NCI-H460 (cell line): ENCODE measurements at places on chromosomes 5 and 9. TPM values are rescaled to one million over a fixed set of nuclear protein-coding genes. Genes with fewer than 3 reads are reported as not detected.

- peak; percentile 54 for DNase-seq
Measured at GRCh38 chr9:114501796-114502682, 3.2 kb downstream of the WHRN start.

- no peak for DNase-seq
Measured at GRCh38 chr5:150593996-150594395, 46.5 kb upstream of the SYNPO start.

DNA sequence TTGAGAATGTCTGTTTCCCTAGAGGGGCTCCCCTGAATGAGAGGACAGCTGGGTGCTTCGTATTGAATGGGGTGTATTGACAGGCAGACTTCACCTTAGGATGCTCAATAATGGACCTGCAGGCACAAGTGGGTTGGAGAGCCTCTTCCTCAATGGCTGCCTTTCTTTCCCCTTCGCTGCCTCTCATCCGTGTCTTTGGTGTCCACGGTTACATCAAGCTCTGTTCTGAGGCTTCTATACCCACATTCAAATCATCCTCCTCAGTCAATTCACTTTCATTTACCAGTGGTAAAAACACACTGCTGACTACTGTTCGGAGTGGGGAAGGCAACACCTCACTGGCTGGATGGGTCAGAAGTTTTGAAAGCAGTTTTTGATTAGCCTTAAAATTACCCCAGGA lies 20.6 kb downstream of the LIX1 start:
- no peak for DNase-seq

DNA sequence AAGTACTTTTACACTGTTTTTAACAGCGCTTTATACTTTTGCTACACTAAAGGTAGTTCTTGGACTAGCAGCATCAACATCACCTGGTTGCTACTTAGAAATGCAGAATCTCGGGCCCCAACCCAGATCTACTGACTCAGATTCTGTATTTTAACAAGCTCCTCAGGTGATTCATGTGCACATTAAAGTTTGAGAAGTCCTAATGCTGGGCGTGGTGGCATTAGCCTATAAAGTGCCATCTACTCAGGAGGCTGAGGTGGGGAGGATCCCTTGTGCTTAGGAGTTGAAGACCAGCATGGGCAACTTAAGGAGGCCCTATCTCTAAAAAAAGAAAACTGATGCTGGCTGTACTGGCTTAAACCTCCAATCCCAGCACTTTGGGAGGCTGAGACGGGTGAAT lies 26.7 kb downstream of the TMEM252 start:
- DNase-seq: no peak

The PCDHGA7 gene
- 0.54 and 0.55 TPM in 2 replicates for total RNA-seq

DNA sequence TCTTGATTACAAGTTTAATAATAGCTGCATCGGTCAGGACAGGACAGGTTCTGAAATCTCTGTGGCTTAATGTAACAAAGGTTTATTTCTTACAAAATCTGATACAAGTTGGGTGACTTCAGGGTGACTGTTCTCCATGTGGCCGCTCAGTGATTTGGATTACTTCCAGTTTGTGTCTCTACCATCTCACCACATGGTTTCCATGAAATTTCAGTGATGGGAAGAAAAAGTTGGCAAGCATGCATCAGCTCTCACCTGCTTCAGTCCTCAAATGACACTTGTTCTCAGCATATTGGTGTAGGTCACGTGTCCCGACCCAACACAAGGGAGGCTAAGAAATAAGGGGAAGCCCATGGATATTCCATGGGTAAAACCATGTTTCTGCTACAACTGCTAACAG lies 7.8 kb upstream of the TMEM268 start:
- DNase-seq: no peak

The SPINK13 gene
- 1.3 and 2.8 TPM in 2 replicates for total RNA-seq

DNA sequence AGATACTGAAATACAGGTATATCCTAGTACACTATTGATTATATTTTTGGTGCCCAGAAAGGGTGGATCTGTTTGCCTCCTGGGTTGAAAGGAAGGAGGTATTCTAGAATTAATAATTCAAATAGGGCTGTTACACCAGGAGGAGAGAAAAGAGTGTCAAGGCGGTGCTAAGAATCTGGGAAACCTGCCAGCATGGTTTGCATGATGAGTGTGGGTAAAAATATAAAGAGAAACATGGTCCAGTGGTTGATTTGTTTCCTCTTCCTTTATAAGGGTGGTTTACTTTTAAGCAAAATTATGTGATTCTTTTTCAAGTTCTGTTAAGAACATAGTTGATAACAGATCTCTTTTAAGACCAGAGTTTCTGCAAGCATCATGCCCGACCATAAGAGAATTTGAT lies 69.4 kb upstream of the NFIB start:
- no peak for DNase-seq

The SLC1A3 gene
- 5.0 and 8.5 TPM in 2 replicates for total RNA-seq

DNA sequence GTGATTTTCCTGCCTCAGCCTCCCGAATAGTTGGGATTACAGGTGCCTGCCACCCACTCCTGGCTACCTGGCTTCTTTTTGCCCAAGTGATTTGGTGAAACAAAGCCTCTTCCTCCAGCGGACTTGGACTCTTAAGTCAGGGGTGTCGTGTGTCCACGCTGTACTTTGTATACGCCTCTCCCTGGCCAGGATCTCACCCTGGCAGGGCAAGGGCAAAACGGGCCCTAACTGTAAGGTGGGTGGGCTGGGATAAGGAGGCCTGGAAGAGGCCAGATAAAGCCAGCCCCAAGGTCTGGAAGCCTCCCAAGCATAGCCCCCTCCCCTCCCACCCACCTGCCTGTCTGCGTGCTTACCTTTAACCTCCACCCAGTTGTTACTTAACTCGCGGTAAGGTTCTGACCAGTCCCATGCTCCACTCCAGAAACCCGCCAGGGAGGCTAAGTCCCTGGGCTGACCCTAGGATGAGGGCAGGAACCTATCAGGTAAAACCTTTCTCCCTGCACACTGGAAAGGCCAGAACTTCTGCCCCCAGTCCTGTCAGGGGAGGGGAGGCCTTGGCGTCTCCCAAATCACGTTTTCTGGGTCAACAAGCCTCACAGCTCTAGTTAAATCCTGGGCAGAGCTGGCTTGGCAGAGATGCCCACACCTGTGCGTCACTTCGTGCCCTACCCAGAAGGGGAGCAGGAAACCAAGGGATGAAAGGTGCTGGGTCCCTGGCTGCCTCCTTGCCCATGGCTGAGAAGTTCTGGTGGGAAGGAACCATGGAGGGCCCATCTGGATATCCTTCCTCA lies 8.4 kb downstream of the CDK9 start:
- DNase-seq: no peak

GRCh38 chr9:109535365-109535764 lies 37.3 kb upstream of the PTPN3 start:
- no peak for DNase-seq

GRCh38 chr5:170783498-170784247 lies at the start of gene GABRP:
GABRP (plus strand) TSS chr5:170783725; CDS start chr5:170788616, 4,891 bp downstream.
- DNase-seq: no peak

- DNase-seq: no peak
Measured at GRCh38 chr5:176821441-176821840, 11.1 kb downstream of the UNC5A start.

DNA sequence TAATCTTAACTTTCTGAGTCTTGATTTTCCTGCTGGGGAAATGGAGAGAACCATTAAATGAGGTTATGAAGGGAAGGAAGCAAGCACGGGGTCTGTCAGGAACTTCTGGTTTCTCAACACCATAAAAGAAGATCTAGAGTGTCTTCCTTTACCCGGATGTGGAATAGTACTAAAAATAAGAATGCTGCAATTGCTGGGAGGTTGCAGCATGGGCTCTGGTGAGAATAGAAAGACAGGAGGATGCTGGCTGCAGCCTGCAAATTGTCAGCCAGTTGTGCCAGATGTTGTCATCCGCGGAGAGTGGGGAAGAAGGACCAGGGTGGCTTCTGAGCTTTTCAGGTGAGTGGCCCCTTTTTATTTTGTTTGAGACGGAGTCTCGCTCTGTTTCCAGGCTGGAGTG lies 69.3 kb upstream of the STC2 start:
- no peak for DNase-seq

DNA sequence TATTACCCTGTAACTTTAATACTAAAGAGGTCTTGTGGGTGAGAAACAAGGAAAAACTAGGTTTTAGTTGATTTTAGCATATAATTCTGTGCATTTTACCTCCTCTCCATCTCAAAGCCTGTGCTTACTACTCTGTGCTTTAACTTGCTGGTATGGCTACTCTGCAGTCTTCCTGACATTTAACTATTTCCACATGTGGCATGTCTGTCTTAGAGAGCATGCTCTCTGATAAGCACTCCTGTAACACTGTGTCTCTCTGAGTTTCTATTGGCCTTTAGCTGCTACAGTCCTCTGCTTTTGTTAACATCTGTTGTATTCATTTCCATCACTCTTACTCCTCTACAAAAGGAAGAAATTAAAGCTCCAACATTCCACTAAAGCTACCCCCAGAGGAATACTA lies 418.3 kb downstream of the RAB3C start:
- DNase-seq: no peak

DNA sequence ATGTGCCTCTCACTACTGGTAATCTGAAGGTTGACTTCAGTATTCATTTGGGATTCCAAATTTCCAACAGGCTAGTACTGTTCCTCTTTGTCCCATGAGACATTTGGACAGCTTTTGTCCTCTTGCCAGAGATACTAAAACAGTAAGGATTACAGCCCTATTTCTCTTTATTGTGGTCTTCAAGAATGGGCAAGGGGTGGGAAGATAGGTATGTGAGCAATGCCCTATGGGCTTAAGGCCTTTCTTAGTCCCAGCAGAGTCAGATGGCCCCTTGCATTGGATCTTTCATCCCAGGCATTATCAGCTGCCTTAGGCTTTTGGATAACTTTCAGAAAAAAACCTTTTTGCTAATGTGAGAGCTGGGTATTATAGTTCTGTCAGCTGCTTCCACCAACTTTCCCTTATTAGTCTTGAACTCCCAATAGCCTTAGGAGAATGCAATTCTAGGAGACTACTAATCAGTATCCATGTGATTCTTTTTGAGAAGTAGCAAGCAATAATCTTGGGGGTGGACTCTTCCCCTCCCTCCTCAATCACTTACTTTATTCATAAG lies 361.1 kb upstream of the NUDT12 start:
- no peak for DNase-seq

DNA sequence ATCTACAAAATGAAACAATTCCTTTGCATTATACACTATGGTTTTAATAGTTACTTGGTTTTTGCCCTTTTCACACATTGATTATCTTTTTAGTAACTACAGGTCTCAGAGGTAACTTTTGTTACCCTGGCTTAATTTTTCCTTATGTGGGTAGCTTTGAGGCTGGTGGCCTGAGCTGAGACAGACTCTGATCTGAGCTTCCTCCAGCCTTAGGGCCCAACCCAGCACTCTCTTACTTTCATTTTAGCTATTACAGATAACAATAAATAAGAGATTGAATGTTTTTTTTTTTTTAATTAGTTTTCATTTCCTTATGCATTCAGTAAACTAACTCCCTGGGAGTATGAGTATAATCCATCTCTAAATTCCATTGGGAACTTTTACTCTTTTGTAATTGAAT lies 15.1 kb upstream of the OXCT1 start:
- no peak for DNase-seq

GRCh38 chr5:174198541-174198940 lies 153.0 kb downstream of the NSG2 start:
- DNase-seq: no peak

GRCh38 chr9:93116072-93116961 lies 17.7 kb downstream of the NINJ1 start:
- peak; percentile 58 for DNase-seq

- peak; percentile 30 for DNase-seq
Measured at GRCh38 chr9:105413525-105413924, 34.3 kb upstream of the FSD1L start.

- no peak for DNase-seq
Measured at GRCh38 chr5:122882831-122883230, 37.4 kb downstream of the SNX24 start.

- peak; percentile 8 for DNase-seq
Measured at GRCh38 chr9:125296843-125297372, 35.3 kb downstream of the GAPVD1 start.

The ADRA1B gene
- total RNA-seq: 0.12 and 0.17 TPM in 2 replicates

The FOXD4L4 gene
- total RNA-seq: 0.07 TPM in 1 of 2 replicates, not detected in the other

The PCDHGA10 gene
- 5.1 TPM in 2 replicates for total RNA-seq

The CCNJL gene
- total RNA-seq: 9.1 and 10.3 TPM in 2 replicates

DNA sequence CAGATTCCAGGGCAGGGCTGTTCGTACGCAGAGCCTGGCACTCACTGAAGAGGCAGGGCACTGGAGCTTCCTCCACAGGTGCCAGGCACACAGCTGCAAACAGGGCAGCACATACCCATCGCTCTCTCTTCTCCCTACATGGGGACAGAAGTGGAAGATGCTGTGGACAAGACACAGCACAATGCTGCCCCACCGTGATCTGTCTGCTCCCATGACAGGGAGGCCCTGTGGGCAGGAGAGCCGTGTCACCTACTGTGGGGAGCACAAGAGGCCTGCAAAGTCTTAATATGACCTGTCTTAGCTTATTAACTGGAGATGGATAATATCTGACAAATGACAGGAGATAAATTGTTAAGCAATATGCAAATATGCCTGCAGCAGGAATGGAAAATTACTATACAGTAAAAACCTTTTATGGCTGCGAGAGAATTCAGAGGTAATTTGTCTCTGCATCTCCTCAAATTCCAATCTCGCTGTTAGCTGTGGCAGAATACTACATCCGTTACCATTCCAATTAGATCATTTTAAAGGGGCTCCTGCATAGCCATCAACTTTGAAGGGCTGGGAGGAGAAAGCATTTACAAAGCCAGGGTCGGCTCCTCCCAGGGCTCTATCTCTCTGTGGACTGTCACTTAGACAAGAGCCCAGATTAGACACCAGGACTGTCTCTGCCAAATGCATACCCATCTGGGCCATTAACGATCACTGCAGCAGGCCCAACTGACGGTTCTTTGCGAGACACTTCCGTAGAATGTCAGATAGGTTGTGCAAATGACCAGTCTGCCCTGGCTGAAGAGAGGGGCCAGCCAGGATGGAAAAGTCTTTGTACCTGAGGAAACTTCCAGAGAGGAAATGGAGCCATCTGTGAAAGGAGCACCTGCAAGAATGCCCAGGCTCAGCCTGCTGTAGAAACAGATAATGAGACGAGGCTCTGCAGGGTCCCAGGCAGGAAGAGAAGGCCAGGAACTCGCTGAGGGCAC lies 90.7 kb upstream of the FSTL4 start:
- no peak for DNase-seq

The GRAMD2B gene
- not detected in 2 replicates for total RNA-seq

- DNase-seq: no peak
Measured at GRCh38 chr5:17177501-17178372, 39.7 kb upstream of the BASP1 start.

The FBP2 gene
- not detected in 2 replicates for total RNA-seq

The ADGRV1 gene
- 1.8 TPM in 2 replicates for total RNA-seq

GRCh38 chr5:78586251-78586650 lies 62.3 kb downstream of the LHFPL2 start:
- DNase-seq: no peak

DNA sequence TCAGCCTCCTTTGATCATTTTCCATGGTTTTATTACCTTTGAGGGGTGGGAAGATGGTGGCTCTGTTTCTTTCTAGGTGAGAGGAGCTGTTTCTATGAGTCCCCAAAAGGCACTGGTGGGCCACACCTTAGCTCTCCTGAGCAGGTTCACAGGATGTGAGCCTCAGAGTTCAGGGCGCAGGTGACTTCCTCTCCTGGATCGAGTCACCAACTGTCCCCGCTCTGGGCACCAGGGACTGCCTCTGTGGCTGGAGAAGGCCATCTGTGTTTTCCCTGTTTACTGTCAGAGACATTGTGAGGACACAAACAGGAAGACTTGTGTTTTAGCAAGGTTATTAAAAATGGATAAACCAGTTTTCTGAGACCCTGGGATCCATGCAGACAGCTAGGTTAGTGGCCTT lies 68.5 kb downstream of the IL31RA start:
- DNase-seq: no peak
